ENCODE measurements at places on chromosomes 3 and 15.

DNA sequence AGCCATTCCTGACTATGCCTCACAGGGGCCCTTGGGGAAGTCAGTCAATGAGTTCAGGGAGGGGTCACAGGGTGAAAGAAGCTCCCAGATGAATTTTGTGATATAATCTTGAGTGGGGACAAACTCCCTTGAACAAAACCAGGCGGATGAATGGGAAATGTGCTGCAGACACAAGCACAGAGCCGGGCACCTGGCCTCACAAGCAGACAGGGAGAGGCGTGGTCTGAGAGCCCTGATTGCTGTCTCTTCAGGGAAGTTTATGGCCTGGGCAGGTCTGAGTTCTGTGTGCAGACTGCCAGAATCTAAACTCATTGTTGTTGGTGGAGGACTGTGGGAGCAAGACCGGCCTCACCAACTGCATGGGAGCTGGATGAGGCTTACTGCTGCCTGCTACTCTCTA, 591.8 kb downstream of the EPHA3 start:
- no peak for DNase-seq

DNA sequence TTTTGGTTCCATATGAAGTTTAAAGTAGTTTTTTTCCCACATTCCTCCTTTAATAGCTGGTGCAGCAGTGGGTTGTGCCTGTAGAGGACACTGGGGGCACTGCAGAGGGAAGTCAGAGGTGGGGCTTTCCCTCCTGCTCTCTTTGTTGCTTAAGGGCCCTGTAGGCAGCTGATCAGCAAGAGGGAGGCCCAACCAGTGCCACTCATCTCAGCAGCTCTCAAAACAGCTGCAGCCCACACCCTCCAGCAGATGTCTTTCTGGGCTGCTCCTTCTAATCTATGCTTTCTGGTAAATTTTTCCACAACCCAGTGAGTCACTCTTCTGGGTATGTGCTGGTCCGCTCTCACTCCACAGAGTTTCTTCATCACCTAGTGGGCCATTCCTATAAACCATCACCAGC, 263.8 kb downstream of the FEZF2 start:
- DNase-seq, result no peak

DNA sequence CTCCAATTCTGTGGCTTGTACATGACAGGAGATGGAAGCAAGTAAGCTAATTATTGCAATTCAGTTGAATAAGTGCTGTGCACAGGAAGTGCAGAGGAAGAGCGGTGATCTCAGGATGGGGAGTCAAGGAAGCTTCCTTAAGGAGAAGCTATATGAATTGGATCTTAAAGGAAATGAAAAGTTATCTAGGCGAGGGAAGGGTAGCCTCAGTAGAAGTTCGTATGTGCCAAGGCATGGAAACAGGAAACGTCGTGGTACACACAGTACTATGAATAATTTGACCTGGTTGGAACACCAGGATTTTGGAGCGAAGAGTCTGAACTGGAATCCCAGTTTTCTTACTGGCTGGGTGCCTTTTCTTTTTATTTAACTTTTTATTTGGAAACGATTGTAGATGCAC, 39.3 kb downstream of the ST6GAL1 start:
- DNase-seq, result no peak

GRCh38 chr3:67362686-67363085, 291.7 kb downstream of the SUCLG2 start:
- DNase-seq, result no peak

DNA sequence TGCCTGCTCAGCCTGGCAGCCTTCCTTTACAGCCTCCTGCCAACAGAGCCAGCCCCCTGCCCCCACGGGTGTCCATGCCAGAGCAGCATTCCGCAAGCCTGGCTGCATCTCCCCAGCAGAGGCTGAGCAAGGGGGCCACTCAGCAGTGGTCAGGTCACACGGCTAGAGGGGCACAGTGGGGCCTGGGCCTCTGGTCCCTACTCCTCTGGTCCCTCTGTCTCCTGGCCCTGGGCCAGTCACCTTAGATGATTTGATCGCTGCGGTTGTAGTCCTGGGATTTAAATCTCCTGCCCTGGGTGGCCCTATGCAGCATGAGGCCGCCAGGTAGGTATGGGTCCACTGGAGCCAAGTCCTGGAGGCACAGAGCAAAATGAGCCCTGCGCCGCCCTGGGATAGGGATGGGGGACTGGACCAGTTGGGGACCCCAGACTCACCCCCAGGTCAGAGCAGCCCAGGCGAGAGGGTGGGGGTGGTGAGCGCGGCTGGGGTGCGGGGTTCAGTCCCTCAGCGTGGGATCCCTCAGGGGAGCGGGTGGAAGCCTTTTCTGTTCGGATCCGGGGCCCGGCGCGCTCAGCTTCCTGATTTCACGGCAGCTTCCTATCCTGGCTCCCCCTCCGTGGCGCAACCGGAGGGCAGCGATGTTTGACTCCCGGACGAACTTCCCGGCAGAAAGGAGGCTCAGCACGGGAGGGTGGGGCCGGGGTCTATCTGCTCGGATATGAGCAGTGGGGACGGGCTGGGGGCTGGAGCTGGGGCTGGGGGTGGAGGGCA, at the start of gene ZBTB47:
ZBTB47 (plus strand) TSS at position 138 of the 771 bp plus-strand sequence. CDS start 4,659 bp downstream, outside the sequence.
- DNase-seq, result peak; percentile 82

- no peak for DNase-seq
Observed at GRCh38 chr3:155512867-155513261, 219.4 kb upstream of the STRIT1 start.

DNA sequence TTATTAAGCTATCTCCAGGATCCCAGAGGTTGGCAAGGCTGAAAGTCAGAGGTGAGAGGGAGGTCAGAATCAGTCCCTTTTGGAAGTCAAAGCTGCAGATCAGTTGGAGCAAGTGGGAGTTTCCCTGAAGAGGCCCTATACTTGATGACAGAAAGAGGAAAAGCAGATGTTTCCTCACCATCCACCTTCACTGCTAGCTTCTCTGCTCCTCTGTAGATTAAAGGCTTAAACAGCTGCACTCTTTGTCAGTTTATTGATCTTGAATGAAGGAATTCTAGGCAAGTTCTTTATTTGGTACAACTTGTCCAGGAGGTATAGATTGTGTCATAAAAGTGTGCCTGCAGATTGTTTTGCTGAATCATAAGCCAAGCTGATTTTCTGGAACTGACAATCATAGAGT, 408.2 kb upstream of the TGFBR2 start:
- no peak for DNase-seq

- no peak for DNase-seq
Observed at GRCh38 chr3:140748903-140749302, 71.0 kb downstream of the TRIM42 start.

DNA sequence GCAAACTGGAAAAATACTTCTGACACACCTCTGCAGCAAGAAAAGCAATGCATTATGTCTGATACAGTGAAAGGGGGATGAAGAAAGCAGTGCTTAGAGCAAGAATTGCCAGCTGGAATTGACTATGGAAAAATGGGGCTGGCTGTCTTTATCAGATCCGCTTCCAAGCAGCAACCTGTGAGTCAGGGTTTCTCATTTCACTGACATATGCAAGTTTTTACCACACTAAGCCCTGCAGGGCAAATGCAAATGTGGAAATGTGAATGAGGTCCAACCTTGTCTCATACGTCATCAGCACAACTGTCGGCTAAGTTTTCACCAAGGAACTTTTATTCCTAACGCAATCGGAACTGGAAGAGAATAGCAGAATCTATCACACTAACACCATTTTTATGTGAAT, 172.5 kb upstream of the GADL1 start:
- DNase-seq, result no peak

GRCh38 chr15:45630917-45631691, 3.7 kb upstream of the SQOR start:
- no peak for DNase-seq

DNA sequence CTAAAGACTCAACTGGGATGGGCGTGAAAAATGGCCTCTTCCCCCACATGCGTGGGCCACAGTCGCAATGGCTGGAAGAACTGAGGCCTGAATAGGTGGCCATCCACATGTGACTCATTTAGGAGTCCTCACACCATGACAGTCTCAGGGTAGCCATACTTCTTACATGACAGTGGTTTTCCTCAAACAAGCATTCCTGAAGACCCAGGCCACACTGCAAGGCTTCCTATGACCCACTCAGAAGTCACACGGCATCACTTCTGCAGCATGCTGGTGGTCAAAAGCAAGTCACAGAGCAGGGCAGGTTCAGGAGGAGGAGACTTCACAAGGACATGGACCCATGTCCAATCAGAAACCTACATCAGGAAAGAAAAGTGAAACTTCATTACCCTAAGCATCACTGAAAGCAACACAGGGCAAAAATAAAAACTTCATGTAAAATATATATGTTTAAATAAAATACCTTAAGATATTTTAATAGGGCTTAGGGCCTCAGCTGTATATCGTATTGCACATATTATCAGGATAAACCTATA, 257.1 kb downstream of the OPA1 start:
- no peak for DNase-seq

DNA sequence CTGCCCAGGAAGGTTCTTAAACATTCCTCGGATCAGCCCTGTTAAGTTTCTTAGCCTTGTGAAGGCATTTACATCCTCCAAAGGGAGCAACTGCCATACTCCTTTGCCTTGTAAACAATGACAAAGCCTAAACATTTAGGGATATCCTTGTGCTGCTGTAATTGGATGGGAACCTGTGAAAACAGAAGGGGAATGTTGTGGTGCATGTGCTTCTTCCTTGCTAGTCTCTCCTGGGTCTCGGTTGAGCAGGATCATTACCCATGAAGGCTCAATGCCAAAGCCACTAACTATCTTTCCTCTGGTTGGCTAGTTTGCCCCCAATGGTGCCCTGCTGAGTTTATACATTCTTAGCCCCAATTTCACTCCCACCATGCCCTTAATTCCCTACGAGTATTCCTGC, 17.3 kb downstream of the CHRNA3 start:
- no peak for DNase-seq

- DNase-seq, result no peak
Observed at GRCh38 chr3:134879990-134880389, 84.9 kb downstream of the EPHB1 start.

DNA sequence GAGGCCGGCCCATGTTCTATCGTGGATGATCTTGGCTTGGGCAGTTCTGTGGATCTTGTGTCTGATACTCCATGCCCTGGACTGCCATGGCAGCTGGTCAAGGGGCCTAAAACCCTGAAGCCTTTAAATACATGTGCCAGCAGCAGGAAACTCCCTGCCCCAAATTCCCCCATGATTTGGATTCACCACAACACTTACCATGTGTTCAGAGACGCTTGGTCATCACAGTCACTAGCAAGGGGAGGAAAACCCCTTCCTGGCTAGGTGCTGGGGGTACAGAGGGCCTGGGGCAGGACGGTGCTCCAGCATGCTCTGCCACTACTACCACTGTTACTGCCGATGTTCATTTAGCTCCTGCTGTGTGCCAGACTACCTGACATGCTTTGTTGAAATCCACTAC, 94.4 kb downstream of the DNAJB8 start:
- no peak for DNase-seq

DNA sequence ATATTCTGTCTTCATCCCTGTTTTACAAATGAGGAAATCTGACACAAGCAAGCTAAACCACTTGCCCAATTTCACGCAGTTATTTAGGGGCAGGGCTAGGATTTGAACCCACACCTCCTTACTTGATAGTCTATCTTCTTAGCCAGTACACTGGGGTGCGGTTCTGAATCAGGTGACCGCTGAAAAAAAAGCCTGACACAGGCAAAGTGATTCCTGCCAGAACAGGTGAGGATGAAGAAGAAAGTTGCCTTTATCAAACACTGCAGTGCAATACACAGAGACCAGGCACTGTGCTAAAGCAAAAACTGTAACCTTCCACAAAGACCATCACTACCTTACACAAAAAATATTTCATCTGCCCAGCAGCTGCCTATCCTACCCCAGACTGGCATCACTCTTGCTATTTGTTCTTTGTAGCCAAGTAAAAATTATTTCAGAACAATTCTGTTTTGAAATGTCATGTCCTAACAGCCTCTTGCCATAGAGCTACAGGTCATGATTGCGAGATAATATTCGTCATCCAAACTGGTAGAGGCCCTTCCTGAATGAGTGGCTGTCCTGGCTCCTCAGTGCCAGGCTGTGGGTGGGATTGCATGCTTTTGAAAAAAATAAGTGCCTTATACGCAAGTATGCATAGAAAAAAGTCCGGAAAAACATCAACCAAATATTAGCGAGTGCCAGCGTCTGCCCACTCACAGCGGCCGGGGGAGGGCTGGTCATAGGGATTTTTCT, 142.3 kb upstream of the TPM1 start:
- DNase-seq, result no peak

- DNase-seq, result no peak
Observed at GRCh38 chr3:128873244-128874022, 6.0 kb upstream of the ACAD9 start.

- DNase-seq, result no peak
Observed at GRCh38 chr3:154015307-154015706, 105.9 kb upstream of the ARHGEF26 start.

GRCh38 chr3:31802981-31803740, 177.9 kb downstream of the OSBPL10 start:
- no peak for DNase-seq

- DNase-seq, result no peak
Observed at GRCh38 chr3:13682331-13683013, 133.5 kb downstream of the FBLN2 start.

- no peak for DNase-seq
Observed at GRCh38 chr3:116127464-116127863, 317.8 kb downstream of the LSAMP start.

- no peak for DNase-seq
Observed at GRCh38 chr3:184039414-184039813, 7.9 kb downstream of the HTR3D start.

- no peak for DNase-seq
Observed at GRCh38 chr3:58272891-58273290, 33.2 kb upstream of the RPP14 start.

DNA sequence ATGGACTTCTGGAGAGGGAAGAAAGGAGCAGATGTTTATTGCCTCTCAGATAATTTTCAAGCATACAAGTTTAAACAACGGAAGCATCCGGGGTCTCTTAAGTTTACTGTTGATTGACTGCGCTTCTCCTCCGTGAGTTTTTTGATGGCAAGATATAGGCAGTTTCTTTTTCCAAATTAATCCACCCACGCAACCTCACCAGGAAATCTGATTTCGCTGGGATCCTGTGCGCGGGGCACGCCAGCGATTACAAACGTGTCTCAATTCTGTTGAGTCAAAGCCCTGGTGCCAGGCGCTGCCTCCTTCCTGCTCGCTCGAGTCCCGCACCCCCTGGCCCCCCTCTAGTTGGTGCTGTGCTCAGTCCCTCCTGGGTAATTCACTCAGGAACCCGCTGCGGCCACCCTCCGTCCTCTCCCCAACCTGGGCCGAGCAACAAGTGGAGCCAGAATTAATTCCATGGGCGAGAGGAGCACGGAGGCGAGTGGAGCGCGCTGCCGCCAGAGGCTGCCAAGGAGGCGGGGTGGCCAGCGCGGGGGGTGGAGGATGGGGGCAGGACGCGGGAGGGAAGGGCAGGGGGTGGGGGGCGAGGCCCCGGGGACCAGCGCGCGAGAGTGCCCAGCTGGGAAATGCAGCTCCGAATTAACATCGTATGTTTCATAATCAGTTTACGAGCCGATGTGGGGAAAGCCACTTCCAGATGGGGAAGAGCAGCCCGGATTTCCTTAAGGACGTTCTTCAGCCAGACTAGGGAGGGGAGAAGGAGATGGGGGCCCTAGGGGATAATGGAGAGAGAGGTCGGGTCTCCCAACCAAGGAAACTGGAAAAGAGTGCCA, 6.0 kb downstream of the WNT5A start:
- DNase-seq, result no peak

- no peak for DNase-seq
Observed at GRCh38 chr3:81650187-81650586, 111.3 kb downstream of the GBE1 start.
